Stomach (tissue), 19 donors: ENCODE measurements at places on chromosomes 2 and 18. TPM values are rescaled to one million over a fixed set of nuclear protein-coding genes. Genes with fewer than 3 reads are reported as not detected.

CFAP53 gene
- total RNA-seq, result not detected

HOXD12 gene
- total RNA-seq, result not detected

SLC4A3 gene
- not detected for total RNA-seq

AP1S3 gene
- total RNA-seq, result 11.6 TPM

ARHGAP15 gene
- 5.8 TPM for total RNA-seq

CRYBA2 gene
- not detected for total RNA-seq

CNTNAP5 gene
- total RNA-seq, result not detected

DNA sequence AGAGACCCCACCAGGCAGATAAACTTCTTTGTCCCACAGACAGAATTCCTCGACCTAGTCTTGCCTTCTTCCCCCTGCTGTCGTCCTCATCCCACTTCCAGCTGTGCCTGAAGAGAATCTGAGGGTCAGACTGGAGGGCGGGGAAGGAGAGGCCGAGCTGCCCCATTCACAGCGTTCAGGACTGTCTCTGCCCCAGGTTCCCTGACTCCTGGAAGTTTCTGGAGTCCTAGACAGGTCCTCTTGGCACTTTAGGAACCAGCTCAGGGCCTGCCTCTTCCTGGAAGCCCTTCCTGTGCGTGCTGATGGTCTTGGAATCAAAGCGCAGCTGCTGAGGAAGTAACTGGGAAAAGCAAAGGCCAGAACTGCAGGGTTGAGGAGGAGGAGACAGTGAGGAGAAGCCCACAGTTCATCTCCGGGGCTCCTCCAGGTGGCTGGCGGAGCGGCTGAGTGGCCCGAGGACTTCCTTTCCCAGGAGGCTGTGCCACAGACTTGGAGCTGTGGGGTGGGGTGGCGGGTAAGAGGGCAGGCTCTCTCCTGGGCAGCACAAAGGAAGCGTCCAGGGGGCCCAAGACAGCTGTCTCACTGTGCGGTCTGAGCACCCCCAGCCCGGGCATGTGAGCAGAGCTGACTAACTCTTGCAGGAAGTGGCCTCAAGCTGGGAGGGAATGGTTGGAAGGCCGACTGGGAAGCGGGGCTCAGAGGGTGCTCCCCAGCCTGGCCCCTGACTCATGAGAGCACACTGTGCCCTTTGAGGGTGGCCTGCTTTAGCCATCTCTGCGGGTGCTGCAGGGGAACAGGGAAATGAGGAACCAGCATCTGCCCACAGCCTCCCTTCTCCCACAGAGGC lies 39.5 kb downstream of the SDC1 start:
- peak; percentile 55 for DNase-seq

DNA sequence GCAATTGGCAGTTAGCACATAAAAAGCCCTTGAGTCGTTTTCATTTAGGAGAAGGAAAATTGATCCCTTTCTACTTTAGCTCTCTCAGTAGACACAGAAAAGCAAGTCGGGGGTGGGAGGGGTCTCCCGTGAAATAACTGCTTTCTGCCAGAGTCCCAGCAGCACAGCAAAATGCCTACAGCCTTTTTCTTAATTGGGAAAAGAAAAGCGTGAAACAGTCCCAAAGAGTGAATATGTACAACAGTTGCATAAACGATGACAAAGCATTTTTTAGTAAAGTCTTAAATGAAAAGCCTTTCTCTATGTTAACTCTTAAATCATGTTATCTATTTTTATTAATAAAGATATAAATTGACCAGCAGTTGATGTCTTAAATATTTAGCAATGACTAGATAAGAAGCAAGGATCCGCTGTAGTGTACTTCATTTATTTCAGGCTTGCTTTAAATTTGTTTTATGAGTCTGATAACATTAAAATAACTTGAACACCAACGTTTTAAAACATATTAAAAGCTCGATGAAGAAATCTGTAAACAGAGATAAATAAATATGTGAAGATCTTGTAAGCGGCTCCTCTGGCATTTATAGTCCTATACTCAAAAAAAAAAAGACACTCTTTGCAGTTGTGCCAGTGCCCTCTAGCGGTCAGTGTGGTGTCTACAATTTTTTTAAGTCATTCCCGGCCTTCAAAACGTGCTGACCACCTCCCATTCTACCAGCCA lies 42.3 kb upstream of the ATIC start:
- DNase-seq, result peak; percentile 64

- peak; percentile 91 for DNase-seq
These were observed 7.1 kb upstream of the KLF11 start for GRCh38 chr2:10036095-10036884.

GRCh38 chr2:42113452-42113851 lies 55.7 kb upstream of the EML4 start:
- no peak for DNase-seq

DNA sequence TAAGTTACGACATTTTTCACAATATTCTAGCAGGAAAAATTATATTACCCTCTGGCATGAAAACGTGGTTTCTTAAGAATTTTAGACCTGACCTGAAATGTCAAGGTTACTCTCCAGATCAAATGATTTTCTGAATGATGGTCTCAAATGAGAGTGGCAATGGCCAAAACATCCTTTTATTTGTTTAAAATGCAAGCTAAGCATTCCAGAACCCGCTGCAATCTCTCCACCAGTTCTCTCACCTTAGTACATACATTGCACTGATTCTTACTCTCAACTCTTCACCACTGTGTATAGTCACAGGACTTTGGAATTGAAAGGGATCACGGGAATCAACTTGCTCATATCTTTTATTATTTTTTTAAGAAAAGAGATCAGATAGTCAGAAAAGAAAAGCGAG lies 391.6 kb upstream of the LRATD1 start:
- no peak for DNase-seq

GRCh38 chr2:14125624-14126293 lies 506.8 kb upstream of the LRATD1 start:
- DNase-seq, result no peak

DNA sequence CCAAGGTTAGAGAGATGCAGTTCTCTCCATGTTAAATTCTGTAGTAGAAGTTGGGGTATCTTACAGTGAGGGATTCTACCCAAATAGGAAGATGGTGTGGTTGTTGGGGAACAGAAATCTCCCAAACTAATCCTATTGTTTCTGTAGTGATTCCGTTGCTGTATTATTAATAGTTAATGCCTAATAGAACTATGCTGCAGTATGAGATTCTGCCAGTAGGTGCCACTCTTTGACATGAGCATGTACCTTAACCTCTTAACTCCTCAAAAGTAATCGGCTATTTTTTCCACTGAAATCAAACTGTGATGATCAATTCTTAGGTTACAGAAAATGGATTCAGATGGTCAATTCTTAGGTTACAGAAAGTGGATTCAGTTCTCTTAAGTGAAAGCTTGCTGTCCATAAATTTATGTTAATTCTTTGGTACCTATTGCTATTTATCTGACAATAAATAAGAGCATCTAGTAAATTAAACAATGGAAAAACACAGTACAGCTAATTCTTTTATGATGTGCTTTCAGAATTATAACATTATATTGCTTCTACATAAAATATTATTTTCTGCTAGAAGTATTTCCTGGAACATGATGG lies 97.9 kb upstream of the DLX2 start:
- no peak for DNase-seq

DNA sequence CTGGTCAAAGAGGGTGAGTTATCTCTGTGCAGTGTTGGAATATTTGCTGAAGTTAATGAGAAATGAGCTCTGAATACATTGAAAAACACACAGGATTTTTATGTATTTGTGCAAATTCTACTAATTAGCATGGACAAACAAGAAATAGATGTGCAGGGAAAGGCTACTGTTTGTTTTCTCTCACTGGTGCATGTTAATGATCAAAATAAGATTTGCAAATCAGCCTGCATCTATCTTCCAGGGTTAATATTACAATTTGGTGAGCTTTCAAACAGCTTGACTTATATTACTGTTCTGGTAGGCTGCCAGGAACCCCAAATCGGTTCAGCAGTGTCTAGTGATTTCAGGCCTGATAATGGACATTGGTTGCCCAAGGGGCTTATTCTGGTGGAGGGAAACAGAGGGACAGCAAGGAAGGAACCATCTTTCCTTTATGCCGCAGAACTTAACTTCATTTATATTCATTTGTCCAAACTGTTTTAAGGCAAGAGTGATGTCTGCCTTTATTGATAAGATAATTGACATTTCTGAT lies 93.8 kb upstream of the REG3A start:
- no peak for DNase-seq

DNA sequence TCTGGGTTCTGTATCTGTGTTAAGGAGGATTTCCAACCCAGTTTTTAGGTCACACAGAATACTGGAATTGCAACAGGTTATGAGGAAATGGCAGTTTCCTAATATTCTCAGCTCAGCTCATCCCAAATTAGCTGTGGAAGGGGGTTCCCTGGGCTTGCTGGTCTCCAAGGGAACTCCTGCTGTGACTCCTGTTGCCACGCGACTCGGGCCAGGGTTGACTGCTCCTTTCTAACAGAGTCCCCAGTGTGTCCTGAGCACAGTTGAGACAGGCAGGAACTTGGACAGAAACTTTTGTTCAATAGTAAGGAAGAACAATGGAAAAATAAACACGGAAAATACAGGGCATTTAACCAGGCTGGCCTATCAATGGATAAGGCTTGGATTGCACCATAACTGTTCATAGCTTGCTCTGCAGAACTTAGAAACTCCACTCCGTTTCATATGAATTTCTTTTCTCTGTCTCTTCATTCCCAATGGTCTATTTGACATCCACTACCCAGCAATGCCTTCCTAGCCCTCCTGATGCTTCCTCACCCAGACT lies 3.8 kb upstream of the ROCK2 start:
- peak; percentile 72 for DNase-seq

- no peak for DNase-seq
These were observed 11.3 kb upstream of the VRK2 start for GRCh38 chr2:58035352-58035751.

GRCh38 chr2:233059797-233060500 lies at the start of gene INPP5D:
INPP5D (plus strand) TSS chr2:233060342; CDS start chr2:233060479, 137 bp downstream.
- DNase-seq, result peak; percentile 72

DNA sequence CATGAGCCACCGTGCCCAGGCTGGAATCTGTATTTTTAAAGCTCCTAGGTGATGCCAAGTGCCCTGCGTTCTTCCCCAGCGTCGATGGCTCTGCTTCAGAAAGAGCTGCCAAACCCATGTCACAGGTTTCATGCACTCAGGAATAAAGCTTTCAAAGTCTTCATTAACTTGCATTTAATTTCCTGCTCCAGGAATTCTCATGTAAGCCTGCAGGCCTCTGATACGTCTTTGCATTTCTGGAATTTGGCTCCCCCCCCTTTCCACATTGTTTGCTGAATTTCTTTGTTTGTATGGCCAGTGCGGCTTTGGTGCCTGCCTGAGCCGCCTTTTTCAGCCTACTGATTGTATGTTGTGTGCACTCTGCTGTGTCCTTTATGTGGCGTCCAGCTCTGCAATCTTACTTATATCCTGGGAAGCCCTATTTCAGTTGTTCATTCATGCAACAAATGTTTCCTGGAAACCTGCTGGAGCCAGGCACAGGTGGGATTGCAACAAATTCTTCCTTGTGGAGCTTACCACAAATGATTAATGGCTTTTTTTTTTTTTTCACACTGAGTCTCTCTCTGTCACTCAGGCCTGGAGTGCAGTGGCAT lies 17.9 kb upstream of the OTOF start:
- no peak for DNase-seq

DNA sequence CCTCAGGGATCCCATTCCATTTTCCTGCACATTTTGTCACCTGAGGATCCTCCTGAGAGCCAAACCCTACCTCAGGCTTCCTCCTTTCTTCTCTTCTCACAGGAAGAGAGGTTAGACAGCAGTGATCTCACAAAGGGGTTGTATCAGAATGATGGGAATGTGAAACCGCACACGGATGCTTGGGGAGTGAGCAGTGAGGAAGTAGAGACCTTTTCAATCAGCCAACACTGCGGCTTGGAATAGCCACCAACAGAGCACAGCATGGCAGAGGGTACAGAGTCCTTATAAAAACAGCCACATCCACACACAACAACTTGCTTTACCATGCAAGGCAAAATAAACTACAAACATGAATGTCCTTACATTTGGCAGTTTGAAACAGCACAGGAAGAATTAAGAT lies 8.7 kb downstream of the TMEM182 start:
- DNase-seq, result no peak

- DNase-seq, result no peak
These were observed 124.2 kb downstream of the UBE2E3 start for GRCh38 chr2:181104512-181105115.

- no peak for DNase-seq
These were observed 182.1 kb downstream of the ZNF804A start for GRCh38 chr2:184780384-184780783.

DNA sequence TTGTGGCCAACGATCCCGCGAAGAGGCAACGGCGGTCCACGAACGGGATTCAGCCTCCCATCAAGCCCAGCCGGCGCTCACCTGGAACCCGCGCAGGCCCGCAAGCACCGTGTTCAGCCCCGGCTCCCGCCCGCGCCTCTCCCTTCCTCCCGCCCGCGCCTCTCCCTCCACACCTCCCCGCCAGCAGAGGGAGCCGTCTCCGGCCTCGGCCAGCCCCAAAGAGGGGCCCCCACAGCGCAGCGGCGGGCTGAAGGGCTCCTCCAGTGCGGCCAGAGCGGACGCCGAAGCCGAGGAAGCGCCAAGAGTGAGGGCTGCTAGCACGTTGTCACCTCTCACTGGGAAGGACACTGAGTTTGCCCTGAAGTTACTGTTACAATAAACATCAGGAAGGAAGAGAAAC lies 55.3 kb upstream of the LAPTM4A start:
- DNase-seq, result no peak

DNA sequence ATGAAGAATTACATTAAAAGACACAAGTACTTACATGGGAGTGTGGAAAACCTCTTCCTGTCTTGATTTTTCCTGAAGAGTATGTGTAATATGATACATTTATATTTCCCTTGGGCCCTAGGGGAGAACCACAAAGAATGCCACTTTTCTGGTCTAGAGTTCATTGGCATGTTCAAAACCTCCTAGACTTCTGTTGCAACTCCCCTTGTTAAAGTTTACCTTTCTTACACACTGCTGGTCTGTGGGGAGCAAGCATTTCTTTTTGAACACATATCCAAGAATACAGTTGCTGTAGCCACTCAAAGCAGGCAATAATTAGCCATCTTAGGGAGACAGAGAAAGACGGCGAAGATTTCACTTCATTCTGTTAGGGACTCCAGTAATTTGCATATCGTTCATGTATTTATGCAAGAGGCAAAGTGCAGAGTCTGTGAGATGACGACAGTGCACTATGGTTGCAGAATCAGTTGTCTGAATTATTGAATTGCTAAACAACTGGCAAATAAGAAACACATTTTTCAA lies 103.5 kb downstream of the NOL4 start:
- DNase-seq, result peak; percentile 53

DNA sequence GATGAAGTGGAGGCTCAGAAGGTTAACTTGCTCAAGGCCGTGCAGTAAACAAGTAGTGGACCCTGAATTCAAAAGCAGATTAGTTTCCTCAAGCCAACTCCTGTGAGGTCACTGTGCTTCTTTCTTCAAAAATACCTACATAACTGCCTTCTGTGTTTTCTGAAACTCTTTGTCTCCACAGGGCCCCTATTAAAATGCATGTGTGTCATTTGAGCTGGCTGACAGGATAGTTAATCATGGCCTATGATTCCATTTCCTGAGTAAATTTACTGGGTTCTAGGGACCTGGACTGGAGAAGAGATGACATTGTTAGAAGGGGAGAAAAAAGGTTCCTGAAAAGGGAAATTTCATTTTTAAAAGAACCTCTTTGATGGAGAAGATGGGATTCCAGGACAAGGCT lies 12.9 kb upstream of the DTNA start:
- DNase-seq, result no peak

- no peak for DNase-seq
These were observed 14.2 kb downstream of the CDK15 start for GRCh38 chr2:201820383-201821007.

GRCh38 chr2:35864141-35864540 lies 491.4 kb upstream of the CRIM1 start:
- DNase-seq, result peak; percentile 30

- DNase-seq, result no peak
These were observed 488.2 kb upstream of the SPHKAP start for GRCh38 chr2:228669690-228670089.
